Aorta (tissue), 5 donors: ENCODE measurements at places on chromosomes 7 and 10. TPM values are rescaled to one million over a fixed set of nuclear protein-coding genes. Genes with fewer than 3 reads are reported as not detected.

- no peak for DNase-seq
Measured at GRCh38 chr10:71632896-71633600, 86.5 kb downstream of the C10orf105 start.

- DNase-seq: no peak
Measured at GRCh38 chr7:115491744-115492380, 538.7 kb downstream of the TFEC start.

GRCh38 chr7:47181746-47182361 lies 400.1 kb downstream of the TNS3 start:
- DNase-seq: no peak

GRCh38 chr7:34136698-34137097 lies 231.4 kb downstream of the BMPER start:
- no peak for DNase-seq

Gene ANKRD61
- total RNA-seq: not detected

Gene ZCWPW1
- 2.2 TPM for total RNA-seq
